Activated CD8-positive, alpha-beta memory T cell treated with anti-CD3 and anti-CD28 coated beads, Interleukin-2, amount 10 ng/mL, durations not matched to agents 7 days and 5 days (primary cell): ENCODE measurements at places on chromosomes 6 and 20. TPM values are rescaled to one million over a fixed set of nuclear protein-coding genes. Genes with fewer than 3 reads are reported as not detected.

DNA sequence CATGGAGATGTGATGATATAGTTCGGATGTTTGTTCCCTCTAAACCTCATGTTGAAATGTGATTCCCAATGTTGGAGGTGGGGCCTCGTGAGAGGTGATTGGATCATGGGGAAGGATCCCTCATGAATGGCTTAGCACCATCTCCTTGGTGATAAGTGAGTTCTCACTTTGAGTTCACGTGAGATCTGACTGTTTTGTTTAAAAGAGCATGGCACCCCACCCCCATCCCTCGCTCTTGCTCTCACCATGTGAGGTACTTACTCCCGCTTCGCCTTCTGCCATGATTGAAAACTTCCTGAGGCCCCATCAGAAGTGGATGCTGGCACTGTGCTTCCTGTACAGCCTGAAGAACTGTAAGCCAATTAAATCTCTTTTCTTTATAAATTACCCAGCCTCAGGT, 10.9 kb downstream of the SLC32A1 start:
- H3K4me3 ChIP-seq: no peak overlapping the region
- H3K36me3 ChIP-seq: no peaks in the 10 kb centered on the region

DNA sequence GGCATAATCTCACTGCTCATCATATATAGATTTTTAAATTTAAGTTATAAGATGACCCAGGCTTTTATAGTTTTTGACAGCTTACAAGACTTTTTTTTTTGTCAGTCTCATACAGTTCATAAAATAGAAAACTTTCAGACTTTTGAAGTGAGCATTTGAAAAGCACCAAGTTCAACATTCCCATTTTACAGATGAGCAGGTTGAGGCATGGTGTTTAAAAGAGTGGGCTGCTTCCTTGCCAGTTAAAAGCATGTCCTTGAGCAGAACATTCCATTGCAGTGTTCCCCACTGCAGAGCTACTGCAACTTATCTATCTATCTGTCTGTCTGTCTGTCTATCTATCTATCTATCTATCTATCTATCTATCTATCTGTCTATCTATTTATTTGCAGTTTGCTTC, 86.8 kb downstream of the GFRA4 start:
- no peak overlapping the region for H3K4me3 ChIP-seq
- H3K27ac ChIP-seq: no peak overlapping the region
- peaks cover 4% of the 10 kb centered on the region for H3K36me3 ChIP-seq
- no peaks in the 10 kb centered on the region for H3K27me3 ChIP-seq
- no peaks in the 10 kb centered on the region for H3K4me1 ChIP-seq

DNA sequence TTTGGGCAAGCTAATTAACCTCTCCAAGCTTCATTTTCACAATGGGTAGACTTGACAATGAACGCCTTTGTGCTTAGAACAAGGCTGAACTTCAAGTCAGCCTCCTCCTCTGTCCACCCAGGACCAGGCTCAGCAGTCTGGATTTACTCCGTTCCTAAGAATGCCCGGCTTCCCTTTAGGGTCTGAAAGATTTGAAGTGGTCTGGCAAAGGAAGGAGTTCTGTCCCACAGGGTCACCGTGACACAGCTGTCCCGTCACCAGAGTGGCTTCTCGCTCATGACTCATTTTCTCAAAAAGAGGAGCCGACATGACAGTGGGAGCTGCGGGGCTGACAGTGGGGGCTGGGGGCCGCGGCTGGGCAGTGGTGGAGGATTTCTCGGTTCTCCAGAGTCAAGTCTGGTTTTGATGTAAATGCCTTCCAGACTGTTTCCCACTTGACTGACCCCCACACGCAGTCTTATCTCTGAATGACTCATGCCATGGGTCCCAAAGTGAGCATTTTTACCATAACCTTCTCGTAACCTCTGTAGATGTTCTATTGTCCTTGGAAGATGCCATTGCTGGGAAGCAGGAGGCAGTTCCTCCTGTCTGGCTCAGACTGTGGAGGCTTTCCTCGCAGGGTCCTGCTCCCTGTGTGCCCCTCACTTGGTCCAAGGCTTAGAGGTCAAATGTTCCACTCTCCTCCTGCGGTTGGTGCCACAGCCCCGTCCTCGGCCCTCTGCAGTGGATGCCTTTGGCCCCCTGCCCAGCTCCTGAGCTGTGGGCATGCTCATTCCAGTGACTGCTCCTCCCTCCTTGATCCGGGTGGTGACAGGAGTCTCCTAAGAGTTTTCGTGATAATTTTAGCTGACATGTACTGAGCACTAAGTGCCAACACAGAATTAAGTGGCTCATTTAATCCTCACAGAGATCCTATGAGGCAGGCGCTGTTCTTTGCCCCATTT, 253.1 kb downstream of the FNDC1 start:
- H3K4me1 ChIP-seq: no peaks in the 10 kb centered on the region
- no peaks in the 10 kb centered on the region for H3K36me3 ChIP-seq
- H3K4me3 ChIP-seq: no peak overlapping the region
- no peak for DNase-seq
- no peak overlapping the region for H3K27ac ChIP-seq
- H3K27me3 ChIP-seq: no peaks in the 10 kb centered on the region

DNA sequence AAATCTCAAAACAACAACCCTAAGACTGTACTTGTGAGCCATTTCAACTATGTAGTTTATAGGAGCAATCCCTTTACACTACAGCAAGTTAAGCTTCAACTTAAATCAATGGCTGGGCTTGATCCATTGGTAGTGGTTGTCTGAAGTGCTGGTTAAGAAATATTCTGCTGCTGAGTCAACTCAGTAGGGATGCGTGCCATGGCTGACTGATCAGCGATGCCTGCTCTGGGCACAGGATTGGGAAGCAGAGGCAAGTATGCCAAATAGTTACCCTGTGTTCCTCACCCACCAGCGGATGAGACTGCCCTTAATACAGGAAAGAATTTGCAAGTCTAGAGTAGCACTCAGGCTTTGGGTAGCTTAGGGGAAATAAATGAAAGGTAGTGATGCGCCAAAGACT, 41.5 kb downstream of the GCM1 start:
- no peak for DNase-seq
- no peak overlapping the region for H3K4me3 ChIP-seq
- no peaks in the 10 kb centered on the region for H3K27me3 ChIP-seq
- H3K36me3 ChIP-seq: no peaks in the 10 kb centered on the region
- H3K4me1 ChIP-seq: peaks cover 19% of the 10 kb centered on the region
- no peak overlapping the region for H3K27ac ChIP-seq

DNA sequence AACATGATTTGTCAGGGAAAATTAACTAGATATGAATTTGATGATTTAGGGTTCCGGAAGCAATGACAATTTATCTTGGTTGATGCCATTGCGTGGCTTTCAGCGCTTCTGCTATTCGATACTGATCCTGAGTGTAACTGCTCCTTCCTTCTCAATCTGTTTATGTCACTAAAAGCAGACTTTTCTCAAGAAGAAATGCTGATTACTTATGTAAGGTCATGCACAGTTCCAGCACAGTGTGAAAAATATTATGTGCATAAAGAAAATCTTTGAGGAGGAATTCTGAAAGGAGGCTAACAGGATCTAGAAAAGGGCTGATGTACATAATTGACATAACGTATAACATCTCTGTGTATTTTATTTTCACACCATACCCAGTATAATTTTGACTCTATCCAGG, 336.6 kb downstream of the PACRG start:
- no peaks in the 10 kb centered on the region for H3K36me3 ChIP-seq
- no peaks in the 10 kb centered on the region for H3K27me3 ChIP-seq
- no peak for DNase-seq
- H3K4me3 ChIP-seq: no peak overlapping the region

- peaks cover 46% of the 10 kb centered on the region for H3K27me3 ChIP-seq
- peaks cover 11% of the 10 kb centered on the region for H3K4me1 ChIP-seq
- no peak overlapping the region for H3K4me3 ChIP-seq
- peak; percentile 34 for DNase-seq
These were observed 206.0 kb downstream of the ERMARD start for GRCh38 chr6:169957351-169957963.

DNA sequence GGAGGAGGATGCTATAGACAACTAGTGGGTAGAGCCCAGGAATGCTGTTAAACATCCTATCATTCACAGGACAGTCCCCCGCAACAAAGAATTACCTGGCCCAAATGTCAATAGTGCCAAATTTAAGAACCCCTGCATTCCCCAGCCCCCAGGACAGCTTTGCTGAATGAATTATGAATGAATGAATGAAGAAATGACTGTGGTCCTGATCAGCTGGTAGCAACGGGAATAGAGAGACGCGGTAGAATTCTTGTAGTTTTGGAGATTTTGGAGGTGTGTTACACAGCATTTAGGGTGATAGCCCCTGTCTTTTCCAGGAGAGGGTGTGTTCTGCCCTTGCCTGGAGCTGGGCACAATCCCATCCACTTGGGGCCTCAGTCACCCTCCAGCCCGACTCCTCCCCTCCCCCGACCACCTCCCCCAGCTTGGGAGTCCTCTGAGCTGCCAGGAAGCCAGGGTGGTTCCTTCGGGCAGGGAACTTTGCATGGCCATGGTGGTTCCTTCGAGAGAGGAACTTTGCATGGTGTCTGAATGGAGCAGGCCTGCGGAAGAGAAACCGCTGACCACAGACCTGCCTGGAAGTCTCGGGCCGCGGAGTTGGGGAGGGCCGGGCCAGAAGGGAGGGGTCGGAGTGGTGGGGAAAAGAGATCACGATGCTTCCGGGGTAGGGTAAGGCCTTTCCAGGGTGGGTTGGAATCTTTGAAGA, 1.0 kb upstream of the HCK start:
- DNase-seq: no peak
- H3K4me3 ChIP-seq: no peak overlapping the region
- H3K36me3 ChIP-seq: no peaks in the 10 kb centered on the region

GRCh38 chr6:35148167-35148741, 7.1 kb upstream of the TCP11 start:
- peak overlapping the region; percentile 62 for H3K27ac ChIP-seq
- peaks cover 11% of the 10 kb centered on the region for H3K27me3 ChIP-seq
- H3K4me3 ChIP-seq: no peak overlapping the region
- peak; percentile 73 for DNase-seq
- peaks cover 37% of the 10 kb centered on the region for H3K4me1 ChIP-seq

DNA sequence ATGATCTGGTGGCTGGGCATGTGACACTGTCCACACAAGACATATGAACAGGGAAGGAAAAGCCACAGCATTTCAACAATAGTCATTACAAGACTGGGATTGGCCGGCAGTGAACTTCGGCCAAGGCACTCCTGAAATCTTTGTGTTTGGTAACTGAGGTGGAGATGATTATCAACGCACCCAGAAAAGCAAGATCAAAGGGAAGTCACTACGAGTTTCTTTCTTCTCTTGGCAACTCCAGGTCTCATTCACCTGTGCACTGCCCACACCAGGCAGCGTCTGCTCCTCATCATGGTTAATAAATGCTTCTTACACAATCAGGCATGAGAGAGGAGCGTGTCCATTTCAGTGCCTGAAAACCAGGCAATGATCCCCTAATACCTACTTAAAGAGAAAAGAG, 20.5 kb upstream of the FOXC1 start:
- no peaks in the 10 kb centered on the region for H3K36me3 ChIP-seq
- H3K27me3 ChIP-seq: peaks cover 35% of the 10 kb centered on the region
- no peaks in the 10 kb centered on the region for H3K4me1 ChIP-seq
- DNase-seq: peak; percentile 15
- H3K4me3 ChIP-seq: no peak overlapping the region

- peaks cover 8% of the 10 kb centered on the region for H3K27me3 ChIP-seq
- no peak for DNase-seq
- H3K4me3 ChIP-seq: no peak overlapping the region
- no peak overlapping the region for H3K27ac ChIP-seq
These were observed 248.9 kb upstream of the FOXQ1 start for GRCh38 chr6:1062786-1063545.

- no peak for DNase-seq
- H3K4me3 ChIP-seq: no peak overlapping the region
- no peaks in the 10 kb centered on the region for H3K36me3 ChIP-seq
- peaks cover 26% of the 10 kb centered on the region for H3K27me3 ChIP-seq
- no peak overlapping the region for H3K27ac ChIP-seq
- H3K4me1 ChIP-seq: no peaks in the 10 kb centered on the region
These were observed 296.3 kb downstream of the LRFN2 start for GRCh38 chr6:40290816-40291215.

DNA sequence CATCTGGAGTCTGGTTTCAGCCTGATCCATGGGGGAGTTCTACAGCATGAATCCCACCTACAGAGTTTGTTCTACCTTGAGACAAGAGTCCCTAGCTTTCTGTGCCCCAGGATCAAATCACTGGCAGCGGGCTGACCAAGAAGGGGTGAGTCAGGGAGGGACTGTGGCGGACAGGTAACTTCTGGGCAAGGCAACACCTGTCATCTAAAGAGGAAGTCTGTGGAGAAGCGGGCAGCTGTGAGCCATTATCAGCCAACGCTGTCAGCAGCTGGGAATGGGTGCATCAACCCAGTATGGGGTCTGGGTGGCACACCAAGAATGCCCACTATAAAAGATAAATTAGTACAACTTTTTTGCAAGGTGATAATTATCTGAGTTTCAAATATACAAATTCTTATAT, 45.9 kb downstream of the UBE3D start:
- H3K27ac ChIP-seq: no peak overlapping the region
- peaks cover 37% of the 10 kb centered on the region for H3K36me3 ChIP-seq
- H3K27me3 ChIP-seq: no peaks in the 10 kb centered on the region
- H3K4me1 ChIP-seq: no peaks in the 10 kb centered on the region

DNA sequence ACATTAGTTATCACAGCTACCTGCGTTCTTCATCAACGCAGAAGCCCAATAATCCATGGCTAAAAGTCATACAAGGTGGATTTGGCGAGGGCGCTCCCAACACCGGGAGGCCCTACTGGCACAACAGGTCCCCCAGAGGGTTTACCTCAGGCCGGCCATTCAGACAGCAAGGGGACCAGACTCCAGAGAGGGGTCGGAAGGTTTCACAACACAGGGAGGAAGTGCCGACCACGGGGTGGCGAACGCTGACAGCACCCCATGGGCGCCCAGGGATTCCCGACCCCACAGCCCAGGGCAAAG, 1515.9 kb upstream of the DEFB115 start:
- H3K4me1 ChIP-seq: no peaks in the 10 kb centered on the region
- H3K27ac ChIP-seq: no peak overlapping the region

GRCh38 chr20:61835301-61835700, 230.4 kb downstream of the TAF4 start:
- DNase-seq: no peak
- H3K27ac ChIP-seq: no peak overlapping the region
- no peaks in the 10 kb centered on the region for H3K27me3 ChIP-seq
- no peaks in the 10 kb centered on the region for H3K36me3 ChIP-seq
- no peaks in the 10 kb centered on the region for H3K4me1 ChIP-seq
- no peak overlapping the region for H3K4me3 ChIP-seq

GRCh38 chr20:58432186-58432954, 43.3 kb downstream of the VAPB start:
- H3K4me1 ChIP-seq: peaks cover 20% of the 10 kb centered on the region
- H3K27me3 ChIP-seq: no peaks in the 10 kb centered on the region
- H3K27ac ChIP-seq: no peak overlapping the region
- no peak for DNase-seq
- H3K4me3 ChIP-seq: no peak overlapping the region

- no peak for DNase-seq
- H3K36me3 ChIP-seq: no peaks in the 10 kb centered on the region
- H3K27ac ChIP-seq: no peak overlapping the region
- peaks cover 24% of the 10 kb centered on the region for H3K4me1 ChIP-seq
- H3K27me3 ChIP-seq: no peaks in the 10 kb centered on the region
- H3K4me3 ChIP-seq: no peak overlapping the region
These were observed 2.1 kb upstream of the OSBPL2 start for GRCh38 chr20:62236200-62236599.

Gene HTR1B
- total RNA-seq: not detected

Gene XPO5
- total RNA-seq: 83.2 TPM

Gene BICRAL
- 24.3 TPM for total RNA-seq

Gene PAK5
- total RNA-seq: not detected

Gene WFDC2
- total RNA-seq: not detected

Gene ERVFRD-1
- not detected for total RNA-seq

Gene EYS
- not detected for total RNA-seq

Gene KIF6
- not detected for total RNA-seq

Gene NFATC2
- 59.0 TPM for total RNA-seq

Gene UBE2C
- total RNA-seq: 219 TPM

Gene MICB
- total RNA-seq: 44.1 TPM

Gene GSTA3
- not detected for total RNA-seq

Gene STX11
- 29.0 TPM for total RNA-seq
